ENCODE measurements at places on chromosomes 5 and 9.

GRCh38 chr5:73666891-73667290 is 40.9 kb downstream of the ARHGEF28 start:
- DNase-seq: no peak

DNA sequence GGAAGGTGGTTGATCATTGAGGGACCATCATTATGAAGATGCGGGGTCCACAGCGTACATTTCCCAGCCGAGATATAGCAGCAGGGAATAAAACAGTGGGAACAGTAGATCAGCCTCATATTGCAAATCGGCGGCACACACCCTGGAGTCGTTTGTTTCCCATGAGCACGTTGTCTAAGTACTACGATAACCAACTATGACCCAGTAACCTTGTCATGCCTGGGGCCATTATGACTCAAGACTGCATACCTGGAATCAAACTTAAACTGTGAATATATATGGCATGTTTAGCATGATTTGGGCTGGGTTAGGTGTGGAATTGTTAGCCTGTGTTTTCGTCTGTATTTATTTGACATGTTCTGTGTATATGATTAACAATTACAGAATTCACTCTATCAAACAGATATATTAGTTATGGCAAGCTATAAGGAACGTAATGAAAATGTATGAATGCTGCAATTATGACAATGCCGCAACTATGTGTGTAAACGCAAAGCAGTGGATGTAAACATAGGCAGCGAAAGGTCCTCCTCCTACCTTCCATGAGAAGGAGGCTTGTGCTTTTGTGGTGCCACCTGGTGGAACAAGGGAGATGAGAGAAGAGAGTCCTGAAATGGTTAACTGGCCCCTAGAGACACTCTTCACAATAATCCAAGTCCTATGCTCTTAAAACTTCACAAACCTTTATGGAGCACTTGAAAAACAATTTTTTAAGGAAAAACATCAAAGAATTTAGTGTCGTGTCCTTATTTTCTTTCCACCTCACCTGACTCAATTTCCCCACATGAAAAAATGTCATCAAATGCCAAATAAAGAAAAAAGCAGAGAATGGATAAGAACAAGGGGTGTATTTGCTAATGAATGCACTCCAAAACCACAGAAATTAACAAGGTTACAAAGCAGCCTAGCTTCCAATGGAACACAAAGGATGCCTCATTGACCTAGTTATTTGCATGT is 47.1 kb downstream of the SEMA5A start:
- no peak for DNase-seq

GRCh38 chr9:20242510-20243189 is 379.6 kb downstream of the MLLT3 start:
- DNase-seq: no peak

DNA sequence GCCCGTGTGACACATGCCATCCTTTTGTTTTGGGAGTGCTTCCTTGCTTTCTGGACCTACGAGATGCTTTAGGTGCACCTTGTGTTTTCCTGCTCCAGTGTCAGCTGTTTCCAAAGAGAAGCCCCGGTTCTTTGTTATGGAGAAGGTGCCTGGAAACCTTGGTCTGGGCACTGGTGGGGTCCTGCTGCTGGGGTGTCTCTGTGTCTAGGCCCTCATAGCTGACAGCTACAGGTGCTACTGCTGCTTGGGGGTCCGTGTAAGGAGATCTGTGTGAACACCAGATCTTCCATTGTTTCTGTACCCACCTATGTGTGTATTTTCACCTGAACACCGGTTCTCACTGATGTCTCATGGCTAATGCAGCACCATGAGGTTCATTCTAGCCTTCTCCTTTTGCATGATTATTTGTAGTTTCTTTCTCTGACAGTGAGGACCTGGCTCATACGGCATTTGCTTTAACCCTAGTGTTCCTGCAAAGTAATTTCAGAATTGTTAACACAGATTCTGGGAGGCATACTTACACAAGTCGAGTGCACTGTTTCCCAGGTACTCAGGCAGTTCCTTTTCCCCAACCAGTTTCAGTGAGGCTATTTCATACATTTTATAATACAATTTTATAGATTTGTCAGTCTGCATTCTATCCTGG is 13.2 kb upstream of the FAM120AOS start:
- DNase-seq: no peak

GRCh38 chr5:144438237-144438636 is 267.6 kb downstream of the KCTD16 start:
- no peak for DNase-seq

GRCh38 chr5:161256957-161257356 is 289.6 kb downstream of the GABRB2 start:
- DNase-seq: no peak

DNA sequence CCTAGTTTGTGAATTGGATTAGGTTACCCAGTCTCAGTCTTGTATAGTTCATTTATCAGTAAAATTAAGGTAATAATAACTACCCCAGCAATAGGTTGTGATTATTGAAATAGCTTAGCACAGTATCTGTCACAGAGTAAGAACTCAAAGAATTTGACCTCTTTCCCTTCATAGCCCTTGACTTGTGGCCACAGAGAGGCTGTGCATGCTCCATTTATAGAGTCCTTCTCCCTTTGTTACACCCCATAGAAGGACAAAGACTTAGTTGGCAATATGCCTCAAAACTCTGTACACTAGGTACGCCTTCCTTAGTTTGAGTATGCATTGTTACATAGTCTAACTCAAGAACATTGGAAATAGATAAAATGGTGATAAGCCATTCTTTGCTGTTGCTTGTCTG is 257.2 kb downstream of the KCTD16 start:
- no peak for DNase-seq

DNA sequence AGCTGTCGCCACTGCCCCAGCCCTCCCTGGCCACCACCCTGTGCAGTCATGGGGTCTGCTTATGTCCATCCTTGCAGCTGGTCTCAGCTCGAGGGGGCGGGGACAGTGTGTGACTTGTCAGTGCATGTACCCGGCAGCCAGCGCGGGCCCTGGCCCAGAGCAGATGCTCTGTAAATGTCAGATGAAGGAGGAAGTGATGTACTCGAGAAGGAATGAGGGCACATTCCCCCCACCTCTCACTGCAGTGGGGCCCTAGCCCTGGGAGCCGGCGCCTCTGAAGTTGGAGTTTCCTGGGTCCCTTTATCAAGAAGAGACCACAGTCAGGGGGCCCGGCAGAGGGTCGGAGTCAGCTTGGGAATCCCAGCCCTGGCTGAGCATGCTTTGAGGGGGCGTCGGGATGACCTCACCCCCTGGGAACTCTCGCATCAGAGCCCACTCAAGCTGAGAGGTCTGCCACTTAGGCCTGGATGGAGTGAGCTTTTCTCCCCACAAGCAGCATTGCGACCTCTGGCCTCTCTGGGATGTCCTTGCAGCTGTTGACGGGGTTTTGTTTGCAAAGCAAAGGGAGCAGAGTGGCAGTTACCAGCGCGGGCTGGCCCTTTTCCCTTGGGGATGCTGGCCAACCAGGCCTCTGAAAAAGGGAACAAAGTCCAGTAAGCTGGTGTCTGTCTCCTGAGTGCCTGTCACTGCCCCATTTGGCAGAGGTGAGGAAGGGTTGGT is 19.0 kb downstream of the NEURL1B start:
- no peak for DNase-seq

- DNase-seq: no peak
These were observed 367 bp downstream of the PCDHB4 start for GRCh38 chr5:141121985-141122384.

- DNase-seq: no peak
These were observed 5.8 kb upstream of the ISL1 start for GRCh38 chr5:51377151-51378060.

DNA sequence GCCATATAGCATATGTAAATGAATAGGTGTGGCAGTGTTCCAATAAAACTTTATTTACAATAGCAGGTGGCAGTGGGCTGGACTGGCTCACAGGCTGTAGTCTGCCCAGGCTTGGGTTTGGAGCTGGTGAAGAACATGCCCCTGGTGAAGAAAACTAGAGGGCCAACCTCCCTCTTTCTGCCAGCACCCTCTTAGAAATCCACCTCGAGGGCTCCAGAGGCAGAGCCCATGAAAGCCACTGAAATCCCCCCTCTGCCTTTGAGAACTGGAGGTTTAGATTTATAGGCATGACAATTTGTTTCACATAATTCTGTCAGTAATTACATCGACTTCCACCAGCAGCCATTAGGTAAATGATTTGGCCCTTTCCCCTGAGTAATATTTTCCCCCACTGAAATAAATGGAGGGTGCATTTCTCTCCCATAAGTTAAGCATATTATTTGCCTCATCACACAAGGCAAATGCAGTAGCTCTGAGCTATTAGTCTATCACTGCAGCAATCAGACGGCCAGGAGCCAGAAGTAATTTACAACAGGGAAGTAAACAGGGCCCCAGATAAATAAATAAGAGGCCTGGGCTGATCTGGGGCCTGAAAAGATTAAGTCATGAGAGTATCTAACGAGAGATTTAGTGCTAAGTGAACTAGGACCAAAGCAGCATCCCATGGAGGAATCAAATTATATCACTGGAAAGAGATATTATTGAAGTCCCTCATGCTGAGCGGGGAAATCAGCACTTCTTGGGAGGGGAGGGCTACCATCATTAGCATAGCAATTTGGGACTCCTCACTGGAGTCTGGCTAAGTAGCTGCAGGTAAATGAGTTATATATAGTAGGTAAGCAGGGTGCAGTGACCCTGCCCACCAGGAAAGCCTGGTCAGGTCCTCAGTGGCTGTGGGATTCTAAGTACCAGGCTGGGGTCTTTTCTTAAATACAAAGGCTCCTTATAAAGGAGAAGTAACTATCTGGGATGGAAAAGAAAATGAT is 123.9 kb downstream of the SLIT3 start:
- DNase-seq: no peak

DNA sequence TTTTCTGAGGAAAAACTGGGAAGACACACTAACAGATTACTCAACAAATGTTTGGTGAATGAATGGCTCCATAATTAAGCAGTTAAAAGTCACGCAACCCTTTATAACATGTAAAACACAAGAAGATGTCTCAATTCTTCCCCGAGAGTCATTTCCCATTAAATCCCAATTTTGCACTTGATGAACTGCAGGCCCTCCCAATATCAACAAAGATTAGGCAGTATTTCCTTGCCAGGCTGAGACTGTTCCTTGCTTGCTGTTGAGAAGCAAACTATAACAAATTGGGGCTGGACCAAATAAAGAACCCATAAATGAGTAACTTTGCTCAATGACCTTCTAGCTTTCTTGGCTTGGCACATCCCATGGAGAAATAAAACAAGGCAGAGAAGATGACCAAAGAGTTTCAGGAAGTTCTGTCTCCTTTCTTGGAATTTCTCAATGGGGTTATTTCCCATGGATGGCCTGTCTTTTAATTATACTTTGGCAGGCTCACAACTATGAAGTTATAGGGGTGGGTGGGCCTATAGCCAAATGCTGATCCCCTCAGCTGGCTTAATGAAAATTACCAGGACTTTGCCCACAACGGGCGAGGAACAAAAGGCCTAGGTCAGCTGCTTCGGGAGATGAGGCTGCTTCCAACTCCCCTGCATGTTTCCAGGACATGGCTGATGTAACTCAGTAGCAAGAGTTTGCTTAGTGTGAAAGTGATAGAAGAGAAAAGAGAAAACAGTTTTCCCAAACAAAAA is 243.1 kb upstream of the RFX3 start:
- no peak for DNase-seq

GRCh38 chr9:120043448-120043847 is 536.5 kb downstream of the CDK5RAP2 start:
- no peak for DNase-seq

- no peak for DNase-seq
These were observed 1.4 kb upstream of the KIF12 start for GRCh38 chr9:114100536-114100935.

GRCh38 chr5:114185274-114185673 is 176.6 kb upstream of the KCNN2 start:
- no peak for DNase-seq

DNA sequence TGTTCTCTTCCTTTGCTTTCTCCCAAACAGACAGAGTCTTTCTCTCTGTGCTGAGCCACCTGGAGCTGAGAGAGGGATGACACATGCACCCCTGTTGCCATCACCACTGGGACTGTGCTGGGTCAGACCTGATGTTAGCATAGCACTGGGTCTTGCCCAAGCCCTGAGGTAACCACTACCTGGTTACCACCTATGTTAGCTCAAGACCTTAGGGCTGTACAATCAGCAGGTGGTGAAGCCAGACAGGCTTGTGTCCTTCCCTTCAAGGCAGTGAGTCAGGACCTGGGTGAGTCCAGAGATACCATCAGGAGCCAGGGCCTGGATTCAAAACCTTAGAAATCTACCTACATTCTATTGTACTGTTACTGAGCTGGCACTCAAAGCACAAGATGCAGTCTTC is 32.1 kb downstream of the FST start:
- no peak for DNase-seq

DNA sequence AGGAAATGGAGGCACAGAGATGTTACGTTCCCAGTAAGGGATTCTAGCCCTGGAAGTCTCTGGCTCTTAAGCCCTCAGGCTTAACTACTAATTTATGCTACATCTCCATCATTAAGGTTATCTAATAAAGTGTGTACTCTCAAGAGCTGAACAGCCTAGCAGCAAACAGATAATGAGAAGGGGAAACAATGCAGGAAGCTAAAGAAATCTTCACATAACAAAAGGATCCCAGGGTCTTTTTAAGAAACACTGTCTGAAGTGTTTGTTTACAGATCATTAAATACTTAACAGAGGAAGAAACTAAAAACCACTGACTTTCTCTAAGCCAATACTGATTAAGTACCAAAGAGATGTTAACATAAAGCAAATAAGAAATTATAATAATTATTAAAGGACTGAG is 129.0 kb downstream of the PAPPA start:
- DNase-seq: no peak

GRCh38 chr5:96680759-96681470 is 18.7 kb downstream of the CAST start:
- DNase-seq: no peak

DNA sequence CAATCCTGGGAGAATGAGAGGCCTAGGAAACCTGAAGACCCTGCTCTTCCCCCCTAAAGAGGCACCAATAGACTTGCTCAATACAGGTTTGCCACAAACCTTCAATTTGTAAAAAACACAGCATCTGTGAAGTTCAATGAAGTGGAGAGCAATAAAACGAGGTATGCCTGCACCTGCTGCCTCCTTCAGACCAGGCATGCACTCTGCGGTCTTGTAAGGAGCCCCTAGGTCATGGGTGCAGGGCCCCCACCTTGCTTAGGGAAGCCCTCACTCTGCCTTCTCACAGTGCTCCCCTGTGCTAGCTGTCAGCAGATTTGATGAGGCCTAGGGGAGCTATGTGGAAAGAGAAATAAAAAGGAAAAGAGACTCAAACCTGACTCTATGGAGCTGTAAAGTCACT is 72.1 kb upstream of the GALNT10 start:
- no peak for DNase-seq

DNA sequence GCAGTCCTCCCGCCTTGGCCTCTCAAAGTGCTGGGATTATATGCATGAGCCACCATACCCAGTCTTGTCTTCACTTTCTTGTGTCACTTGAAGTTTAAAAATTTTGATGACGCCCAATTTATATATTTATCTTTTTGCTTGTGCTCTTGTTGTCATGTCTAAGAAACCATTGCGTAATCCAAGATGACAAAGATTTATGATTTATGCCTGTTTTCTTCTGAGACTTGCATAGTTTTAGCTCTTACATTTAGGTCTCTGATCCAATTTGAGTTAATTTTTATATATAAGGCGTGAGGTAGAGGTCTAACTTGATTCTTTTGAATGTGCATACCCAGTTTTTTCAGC is 18.6 kb downstream of the ANKHD1 start:
- no peak for DNase-seq

Measured in activated T-helper 1 cell treated with anti-CD3 and anti-CD28 coated beads, Interleukin-2, amount 50 U/mL, for 16 hours (primary cell).